ENCODE measurements at places on chromosomes 4 and X.

- no peak for DNase-seq
Observed at GRCh38 chr4:45004847-45005565, 278.6 kb upstream of the GNPDA2 start.

DNA sequence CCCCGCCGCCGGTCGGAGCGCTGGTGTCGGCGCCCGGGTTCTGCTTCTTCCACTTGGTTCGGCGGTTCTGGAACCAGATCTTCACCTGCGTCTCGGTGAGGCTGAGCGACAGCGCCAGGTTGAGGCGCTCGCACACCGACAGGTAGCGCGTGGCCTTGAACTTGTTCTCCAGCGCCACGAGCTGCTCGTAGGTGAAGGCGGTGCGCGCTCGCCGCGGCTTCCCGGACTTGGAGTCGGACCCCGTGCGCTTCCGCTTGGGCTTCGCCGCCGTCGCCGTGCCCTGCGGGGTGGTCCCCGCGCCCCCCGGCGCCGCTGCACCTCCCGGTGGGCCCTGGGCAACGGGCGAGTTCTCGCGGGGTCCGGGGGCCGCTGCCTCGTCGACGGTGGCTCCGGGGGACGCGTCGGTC lies 3.1 kb downstream of the NKX1-1 start:
- no peak for DNase-seq

GRCh38 chr4:27084685-27085361 lies 224.2 kb downstream of the STIM2 start:
- no peak for DNase-seq

DNA sequence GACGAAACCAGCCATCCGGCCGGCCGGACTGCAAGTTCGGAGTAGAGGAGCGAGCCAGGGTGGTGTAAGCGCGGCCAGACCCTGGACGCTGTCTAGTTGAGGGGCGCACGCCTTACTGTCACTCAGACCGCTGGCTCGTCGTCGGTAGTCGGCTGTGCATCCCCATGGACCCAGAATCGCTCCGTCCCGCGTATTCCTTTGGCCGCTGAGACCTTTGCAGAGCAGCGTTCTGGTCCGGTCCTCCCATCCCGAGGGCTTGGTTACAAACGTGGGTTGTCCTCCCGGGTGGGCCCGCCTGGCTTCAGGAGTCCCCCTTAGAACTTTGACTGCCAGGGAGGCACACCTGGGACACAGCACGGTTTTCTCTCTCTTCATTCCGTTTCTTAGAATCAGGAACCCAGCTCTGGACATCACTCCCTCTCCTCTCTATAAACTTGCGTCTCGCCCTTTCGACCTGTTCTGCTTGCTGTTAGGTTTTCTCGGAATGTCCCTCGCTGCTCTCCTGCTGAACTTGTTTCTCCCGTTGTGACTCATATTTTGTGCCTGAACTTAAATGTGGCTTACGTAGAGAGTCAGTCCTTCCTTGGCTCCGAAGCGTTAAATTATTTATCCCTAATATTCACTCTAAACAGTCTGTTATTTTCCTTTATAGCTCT lies 672 bp downstream of the PGM2 start:
- no peak for DNase-seq

GRCh38 chr4:96986816-96987215 lies 1146.9 kb downstream of the PDHA2 start:
- DNase-seq: no peak

- DNase-seq: no peak
Observed at GRCh38 chrX:2327423-2327822, 173.4 kb downstream of the DHRSX start.

GRCh38 chr4:75168548-75168947 lies 235.6 kb downstream of the PARM1 start:
- DNase-seq: no peak

GRCh38 chrX:20320461-20321159 lies 53.9 kb upstream of the RPS6KA3 start:
- no peak for DNase-seq

- DNase-seq: no peak
Observed at GRCh38 chrX:143081231-143081630, 55.5 kb downstream of the SPANXN4 start.

DNA sequence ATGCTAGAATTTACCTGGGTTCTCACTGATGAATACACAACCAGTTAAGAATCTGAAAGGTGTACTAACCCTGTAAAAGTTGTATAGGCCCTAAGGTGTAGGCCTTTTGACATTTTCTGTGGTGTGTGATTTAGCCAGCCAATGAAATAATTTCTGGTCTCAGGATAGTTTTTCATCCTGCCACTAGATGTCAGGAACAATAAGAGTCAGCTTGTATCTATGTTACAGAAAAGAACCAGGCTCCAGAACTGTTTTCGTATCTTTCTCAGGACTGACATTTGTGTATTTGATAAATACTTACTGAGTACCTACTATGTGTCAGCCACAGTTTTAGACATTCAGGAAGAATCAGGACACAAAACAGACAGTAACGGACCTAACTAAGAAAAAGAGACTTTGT lies 673.6 kb upstream of the TENM3 start:
- no peak for DNase-seq

DNA sequence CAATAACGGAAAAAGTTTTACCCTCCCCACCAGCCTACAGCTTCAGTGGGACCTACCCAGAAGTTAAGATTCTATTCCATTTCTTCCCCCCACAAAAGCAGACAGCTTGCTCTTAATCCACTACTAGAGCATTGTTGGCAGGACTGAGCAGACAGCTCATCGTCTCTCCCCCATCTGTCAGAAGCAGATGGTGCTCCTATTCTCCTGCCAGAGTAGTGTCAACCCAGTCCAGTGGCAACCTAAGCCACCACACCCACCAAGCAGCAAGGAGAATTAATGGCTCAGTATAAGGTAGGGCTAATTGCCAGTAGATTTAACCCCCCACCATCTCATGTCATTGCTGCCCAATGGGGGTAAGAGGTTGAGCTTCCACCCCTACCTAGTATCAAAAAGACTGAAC lies 62.0 kb downstream of the AWAT2 start:
- DNase-seq: no peak

DNA sequence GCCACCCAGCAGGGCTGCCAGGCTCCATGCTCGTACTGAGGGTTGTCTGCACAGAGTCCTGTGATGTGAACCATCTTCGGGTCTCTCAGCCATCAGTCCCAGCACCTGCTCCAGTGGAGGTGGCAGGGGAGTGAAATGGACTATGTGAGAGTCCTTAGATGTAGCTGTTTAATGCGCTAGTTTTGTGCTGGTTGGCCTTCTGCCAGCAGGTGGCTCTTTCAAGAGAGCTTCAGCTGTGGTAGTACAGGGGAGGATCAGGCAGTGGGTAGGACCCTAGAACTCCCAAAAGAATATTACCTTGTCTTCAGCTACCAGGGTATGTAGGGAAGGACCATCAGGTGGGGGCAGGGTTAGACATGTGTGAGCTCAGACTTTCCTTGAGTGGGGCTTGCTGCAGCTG lies 1066.0 kb downstream of the GLUD2 start:
- no peak for DNase-seq

DNA sequence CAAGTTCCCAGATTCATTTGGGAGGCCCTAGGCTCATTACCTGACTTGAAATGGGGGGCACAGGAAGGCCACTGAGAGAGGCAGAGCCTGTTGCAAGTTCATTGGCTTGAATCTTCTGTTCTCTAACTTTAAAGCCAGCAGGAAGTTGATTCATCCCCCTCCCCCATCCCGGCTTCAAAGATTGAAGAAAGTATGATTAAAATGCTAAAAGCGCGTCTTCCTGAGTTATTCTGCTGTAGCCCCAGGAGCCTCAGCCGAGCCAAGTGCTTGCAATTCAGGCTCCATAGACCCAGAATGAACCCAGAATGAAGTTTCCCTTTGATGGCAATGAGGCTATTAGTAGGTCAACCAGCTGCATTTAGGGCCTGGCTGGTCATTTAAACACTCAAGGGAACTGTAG lies 14.7 kb downstream of the CHST7 start:
- DNase-seq: peak; percentile 10

GRCh38 chr4:42561031-42561430 lies 95.9 kb downstream of the ATP8A1 start:
- DNase-seq: no peak

GRCh38 chrX:86295293-86295692 lies 147.0 kb downstream of the DACH2 start:
- DNase-seq: no peak

GRCh38 chrX:47645530-47645929 lies 4.8 kb downstream of the ELK1 start:
- DNase-seq: no peak

DNA sequence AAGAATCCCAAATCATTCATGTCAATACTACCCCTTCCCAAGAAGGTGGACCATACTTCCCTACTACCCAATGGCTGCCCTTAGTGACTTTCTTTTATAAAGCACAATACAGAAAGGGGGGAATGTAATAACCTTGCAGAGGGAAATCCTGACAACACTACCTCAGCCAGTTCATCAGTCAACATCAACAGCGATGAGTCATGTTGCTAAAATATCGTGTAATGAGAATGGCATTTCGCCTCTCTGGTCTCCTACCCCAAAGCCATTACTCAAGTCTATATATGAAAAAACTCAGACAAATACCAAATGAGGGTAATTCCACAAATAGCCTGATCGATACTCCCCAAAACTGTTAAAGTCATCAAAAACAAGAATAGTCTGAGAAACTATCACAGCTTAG lies 3.3 kb upstream of the MAGEA8 start:
- DNase-seq: no peak

DNA sequence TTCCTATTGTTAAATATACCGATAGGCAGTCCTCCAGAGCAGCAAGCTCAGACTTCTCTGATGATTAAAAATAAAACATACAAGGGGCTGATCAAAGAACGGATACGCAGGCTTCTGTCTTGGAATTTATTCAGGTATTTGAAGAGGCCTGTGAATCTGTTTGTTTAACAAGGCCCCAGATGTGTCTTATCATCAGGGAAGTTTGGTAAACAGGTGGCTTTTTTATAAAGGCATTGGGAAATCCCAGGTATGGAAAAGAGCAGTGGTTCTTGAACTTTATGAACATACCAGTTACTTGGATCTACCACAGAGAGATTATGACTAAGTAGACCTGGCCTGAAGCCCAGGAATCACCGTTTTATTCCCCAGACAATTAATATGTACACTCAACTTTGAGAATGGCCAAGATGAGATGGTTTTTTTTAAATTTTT lies 47.9 kb downstream of the SOWAHB start:
- DNase-seq: no peak

GRCh38 chr4:19368800-19369199 lies 882.9 kb upstream of the SLIT2 start:
- DNase-seq: no peak

- no peak for DNase-seq
Observed at GRCh38 chr4:155522201-155522600, 144.4 kb upstream of the GUCY1A1 start.

GRCh38 chr4:78542373-78542772 lies 9.2 kb upstream of the ANXA3 start:
- no peak for DNase-seq

DNA sequence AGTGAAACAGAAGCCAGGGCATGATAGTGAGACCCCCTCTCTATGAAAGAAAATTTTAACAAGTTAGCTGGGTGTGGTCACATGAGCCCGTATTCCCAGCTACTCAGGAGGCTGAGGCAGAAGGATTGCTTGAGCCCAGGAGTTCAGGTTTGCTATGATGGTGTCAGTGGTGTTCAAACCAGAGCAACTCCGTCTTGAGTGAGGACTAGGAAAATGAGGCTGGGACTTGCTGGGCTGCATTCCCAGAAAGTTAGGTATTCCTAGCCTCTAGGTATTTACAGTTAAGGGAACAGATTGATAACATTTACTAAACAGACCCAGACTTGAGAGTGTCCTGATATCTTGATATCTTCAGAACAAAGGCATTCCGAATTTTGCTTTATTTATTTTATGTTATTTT lies 37.0 kb upstream of the NOCT start:
- DNase-seq: no peak

GRCh38 chr4:184420881-184421416 lies 53.4 kb downstream of the IRF2 start:
- DNase-seq: no peak

DNA sequence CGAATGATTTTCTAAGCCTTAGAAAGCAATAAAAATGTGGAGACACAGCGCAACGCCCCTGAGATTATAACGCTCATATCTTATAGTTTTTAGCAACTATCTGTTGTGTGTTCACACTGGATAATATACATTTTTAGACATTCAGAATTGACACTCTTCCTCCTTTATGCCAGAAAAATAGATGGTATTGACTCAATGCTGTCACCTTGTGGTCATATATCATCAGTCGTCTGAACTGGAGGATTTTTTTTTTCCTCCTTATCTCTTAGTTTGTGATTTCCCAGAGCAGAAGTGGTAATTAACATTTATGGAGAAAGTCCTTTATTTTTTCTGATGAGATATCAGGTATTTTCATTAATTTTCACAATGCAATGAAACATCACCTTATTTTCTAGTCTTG lies 759.6 kb downstream of the RAB28 start:
- no peak for DNase-seq

- DNase-seq: no peak
Observed at GRCh38 chr4:182578402-182578801, 335.2 kb downstream of the TENM3 start.

DNA sequence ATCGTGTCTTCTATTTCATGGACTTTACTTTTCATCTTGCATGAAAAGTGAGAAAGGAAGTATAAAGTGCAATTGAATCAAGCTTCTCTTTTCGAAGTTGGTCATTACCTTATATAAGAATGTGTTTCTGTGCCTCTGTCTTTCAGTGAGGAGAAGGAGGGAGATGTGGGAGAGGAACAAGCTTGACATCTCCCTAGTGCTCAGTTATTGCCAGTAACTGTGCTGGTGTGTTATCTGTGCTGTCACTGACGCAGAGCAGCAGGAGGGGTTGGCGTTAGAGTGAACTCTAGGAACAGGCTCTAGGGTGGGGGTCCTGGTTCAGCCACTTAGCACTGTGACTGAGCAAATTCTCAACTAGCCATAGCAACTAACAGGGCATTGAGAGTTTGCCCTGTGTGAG lies 34.0 kb upstream of the TBC1D9 start:
- DNase-seq: no peak

DNA sequence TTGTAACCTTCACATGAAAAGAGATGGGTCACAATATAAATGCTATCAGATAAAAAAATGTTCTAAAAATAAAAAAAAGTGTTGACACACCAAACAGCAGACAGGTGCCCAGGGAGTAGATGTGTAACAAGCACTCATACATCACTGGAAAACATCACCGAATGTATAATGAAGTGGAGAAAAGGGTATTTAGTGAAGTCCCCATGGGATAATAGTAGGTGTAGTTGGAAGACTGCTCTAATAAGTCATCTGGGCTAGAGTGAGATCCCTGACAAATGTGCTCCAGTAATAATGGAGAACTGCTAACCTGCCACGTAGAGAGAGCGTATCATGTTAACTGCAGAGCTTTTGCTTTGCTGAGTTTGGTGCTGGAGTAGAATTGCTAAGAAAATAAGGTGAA lies 152.0 kb downstream of the GRIA2 start:
- DNase-seq: no peak

DNA sequence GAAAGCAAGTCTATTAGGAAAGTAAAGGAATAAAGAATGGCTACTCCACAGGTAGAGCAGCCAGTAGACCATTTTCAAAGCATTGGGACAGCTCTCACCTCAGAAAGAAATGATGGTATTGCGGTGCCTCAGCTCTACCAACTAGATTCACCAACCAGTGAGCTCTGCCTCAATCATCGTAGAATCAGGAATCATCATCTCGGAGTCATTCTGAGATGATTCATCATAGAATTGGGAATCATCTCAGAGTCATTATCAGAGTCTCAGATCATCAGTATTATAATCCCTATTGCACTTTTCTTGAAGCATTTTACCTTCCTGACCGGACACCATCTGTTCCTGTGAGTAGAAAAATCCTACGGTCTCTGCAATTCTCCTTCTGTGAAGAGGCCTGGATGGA lies 17.5 kb upstream of the SAT1 start:
- DNase-seq: no peak

- no peak for DNase-seq
Observed at GRCh38 chrX:121161501-121161933, 114.1 kb downstream of the GLUD2 start.

GRCh38 chr4:108060164-108060563 lies 70.5 kb downstream of the HADH start:
- no peak for DNase-seq
